ENCODE measurements at places on chromosomes 12 and 14. TPM values are rescaled to one million over a fixed set of nuclear protein-coding genes. Genes with fewer than 3 reads are reported as not detected.

Gene NR4A1
- 66.2 TPM for total RNA-seq

Gene SVOP
- not detected for total RNA-seq

Gene AP5M1
- total RNA-seq = 33.5 TPM

Gene CRIP2
- total RNA-seq = 146 TPM

Gene AJUBA
- 24.0 TPM for total RNA-seq

Gene DNAJC22
- total RNA-seq = 3.6 TPM

Gene CCDC184
- 0.44 TPM for total RNA-seq

Gene SNX6
- 64.2 TPM for total RNA-seq

Gene CD163
- total RNA-seq = 98.6 TPM

Gene UNG
- total RNA-seq = 28.7 TPM

Gene RHOF
- total RNA-seq = 12.0 TPM

Gene MLF2
- 130 TPM for total RNA-seq

Gene EPYC
- total RNA-seq = not detected

Gene MAP4K5
- 108 TPM for total RNA-seq

DNA sequence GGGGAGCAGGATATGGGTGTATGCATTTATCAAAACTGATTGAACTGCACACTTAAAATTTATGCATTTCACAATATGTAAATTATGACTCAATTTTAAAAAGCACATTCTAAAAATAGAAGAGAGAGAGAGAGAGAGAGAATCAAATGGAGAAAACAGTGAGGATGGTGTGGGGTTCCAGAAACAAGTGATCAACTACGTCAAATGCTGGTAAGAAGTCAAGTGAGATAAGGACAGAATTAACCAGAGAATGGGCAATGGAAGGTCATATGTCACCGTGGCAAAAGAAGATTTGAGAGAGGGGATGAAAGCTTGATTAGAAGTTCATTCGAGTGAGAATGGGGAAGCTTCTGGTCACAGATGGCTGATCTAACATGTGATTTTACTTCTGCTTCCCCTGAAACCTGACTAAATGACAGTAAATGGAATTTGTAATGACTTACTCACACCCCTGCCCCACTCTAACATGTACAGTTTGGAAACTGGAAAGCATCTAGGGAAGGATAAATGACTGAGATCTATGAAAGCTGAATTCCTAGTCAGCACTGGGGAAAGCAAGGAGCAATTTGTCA, 276.5 kb upstream of the AMIGO2 start:
- DNase-seq = no peak

DNA sequence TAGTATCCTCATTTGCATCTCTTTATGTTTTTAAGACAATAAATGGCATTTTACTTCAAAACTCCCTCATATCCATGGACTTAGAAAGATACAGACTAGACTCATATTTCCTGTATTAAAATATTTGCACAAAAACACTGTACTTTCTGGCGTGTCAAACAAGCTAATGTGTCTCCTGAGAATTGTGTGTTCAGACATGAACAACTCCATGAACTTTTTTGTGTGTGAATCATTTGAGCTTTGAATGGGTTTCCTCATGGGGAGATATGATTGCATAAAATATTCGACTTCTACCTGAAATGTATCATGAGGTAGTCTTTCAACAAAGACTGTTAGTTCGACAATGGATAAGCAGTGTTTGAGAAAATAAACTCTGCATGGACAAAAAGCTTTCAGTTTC, 58.8 kb downstream of the TMEM30B start:
- DNase-seq = no peak

DNA sequence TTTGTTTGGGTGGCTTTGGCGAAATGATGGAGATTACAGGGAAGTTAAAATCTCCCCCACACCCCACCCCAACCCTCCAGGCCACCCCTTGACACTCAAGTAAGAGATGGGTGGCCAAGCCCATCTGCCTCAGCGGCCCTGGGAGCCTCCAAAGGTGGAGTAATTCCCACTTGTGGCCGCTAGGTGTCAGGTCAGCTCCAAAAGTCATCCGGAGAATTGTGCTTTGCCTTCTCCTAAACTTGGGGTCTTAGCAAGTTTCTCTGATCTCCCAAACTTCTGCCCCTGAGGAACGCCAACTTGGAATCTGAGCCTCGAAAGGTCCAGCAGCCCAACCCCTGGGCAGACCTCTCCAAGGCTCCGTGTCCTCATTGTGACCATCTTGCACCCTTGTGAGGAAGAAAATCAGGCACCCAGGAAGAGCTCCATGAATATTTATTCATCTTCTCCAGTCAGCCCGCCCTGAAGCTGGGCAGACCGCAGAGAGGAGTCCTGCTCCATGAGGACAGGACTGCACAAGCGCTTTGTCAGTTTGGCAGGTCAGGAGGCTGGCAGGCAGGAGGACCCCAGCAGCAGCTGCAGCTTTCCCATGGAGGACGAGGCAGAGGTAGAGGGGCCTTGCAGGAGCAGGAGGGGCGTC, 46.7 kb downstream of the LRRC74A start:
- peak; percentile 40 for DNase-seq

DNA sequence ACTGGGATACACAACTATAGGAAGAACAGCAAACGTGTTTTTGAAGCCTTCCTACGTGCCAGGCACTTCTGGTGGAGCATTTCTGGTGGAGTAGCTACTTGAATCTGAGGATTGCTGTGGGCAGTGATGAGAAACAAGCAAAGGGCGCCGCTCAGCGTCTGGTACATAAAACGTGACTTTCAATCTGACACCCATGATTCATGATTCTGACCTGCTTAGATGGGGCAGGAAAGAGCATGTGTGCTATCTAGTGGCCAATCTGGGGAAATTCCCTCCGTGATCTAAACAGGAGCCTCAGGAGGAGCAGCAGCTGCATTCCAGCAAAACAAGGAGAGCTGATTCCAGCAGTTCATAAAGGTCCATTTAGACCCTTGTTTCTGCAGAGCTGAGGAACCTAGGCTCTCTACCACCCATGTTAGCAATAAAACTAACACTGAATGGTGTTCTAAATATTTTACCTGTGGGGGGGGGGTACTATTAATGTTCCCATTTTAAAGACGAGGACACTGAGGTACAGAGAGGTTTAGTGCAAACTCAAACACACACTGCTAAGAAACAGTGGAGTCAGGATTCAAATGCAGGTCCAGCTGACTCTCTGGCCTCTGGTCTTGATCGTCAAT, 37.8 kb downstream of the PAH start:
- DNase-seq = no peak

DNA sequence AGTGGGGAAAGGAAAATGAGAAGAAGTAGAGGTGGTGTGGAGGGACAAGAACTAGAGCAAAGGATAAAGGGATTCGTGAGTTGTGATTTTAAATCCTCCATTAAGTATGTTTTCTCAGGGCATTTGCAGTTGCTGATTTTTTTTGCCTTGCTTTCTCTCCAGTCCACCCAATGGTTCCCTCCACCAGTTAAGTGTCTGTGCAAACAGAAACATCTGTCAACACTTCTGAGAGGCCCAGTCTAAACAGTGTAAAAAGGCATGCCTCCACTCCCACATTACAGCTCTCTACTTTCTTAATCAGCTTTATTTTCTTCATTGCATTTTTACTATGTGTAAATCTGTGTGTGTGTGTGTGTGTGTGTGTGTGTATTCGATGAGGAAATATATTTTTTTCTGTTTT, 141.2 kb downstream of the PPFIA2 start:
- no peak for DNase-seq

GRCh38 chr12:43669373-43669772, 89.2 kb downstream of the PUS7L start:
- no peak for DNase-seq

DNA sequence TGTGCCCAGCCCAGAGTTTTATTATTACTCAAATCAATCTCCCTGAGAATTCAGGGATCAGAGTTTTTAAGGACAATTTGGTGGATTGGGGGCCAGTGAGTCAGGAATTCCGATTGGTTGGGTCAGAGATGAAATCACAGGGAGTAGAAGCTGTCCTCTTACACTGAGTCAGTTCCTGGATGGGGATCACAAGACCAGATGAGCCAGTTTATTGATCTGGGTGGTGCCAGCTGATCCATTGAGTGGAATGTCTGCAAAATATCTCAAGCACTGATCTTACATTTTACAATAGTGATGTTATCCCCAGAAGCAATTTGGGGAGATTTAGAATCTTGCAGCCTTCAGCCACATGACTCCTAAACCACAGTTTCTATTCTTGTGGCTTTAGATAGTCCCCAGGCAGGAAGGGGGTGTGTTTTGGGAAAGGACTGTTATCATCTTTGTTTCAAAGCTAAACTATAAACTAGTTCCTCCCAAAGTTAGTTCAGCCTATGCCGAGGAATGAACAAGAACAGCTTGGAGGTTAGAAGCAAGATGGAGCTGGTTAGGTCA, 89.1 kb upstream of the CNOT2 start:
- no peak for DNase-seq

- no peak for DNase-seq
Observed at GRCh38 chr12:447141-447540, 12.6 kb upstream of the B4GALNT3 start.

DNA sequence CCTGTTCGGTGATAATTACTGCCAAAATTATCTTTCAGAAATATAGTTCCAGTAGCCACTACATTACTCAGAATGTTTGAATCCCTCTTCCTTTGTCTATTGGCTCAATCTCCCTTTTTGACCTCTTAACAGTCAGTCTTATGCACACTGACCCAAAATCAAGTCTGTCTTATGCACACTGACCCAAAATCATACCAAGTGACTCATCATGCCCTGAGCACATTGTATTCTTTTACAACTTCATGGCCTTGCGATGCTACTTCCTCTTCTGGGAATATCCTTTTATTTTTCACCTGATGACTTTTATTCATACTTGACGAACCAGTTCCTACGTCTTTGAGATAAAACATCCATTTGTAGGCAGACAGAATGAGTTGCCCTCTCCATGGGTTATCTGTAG, 182.3 kb downstream of the NPAS3 start:
- no peak for DNase-seq

DNA sequence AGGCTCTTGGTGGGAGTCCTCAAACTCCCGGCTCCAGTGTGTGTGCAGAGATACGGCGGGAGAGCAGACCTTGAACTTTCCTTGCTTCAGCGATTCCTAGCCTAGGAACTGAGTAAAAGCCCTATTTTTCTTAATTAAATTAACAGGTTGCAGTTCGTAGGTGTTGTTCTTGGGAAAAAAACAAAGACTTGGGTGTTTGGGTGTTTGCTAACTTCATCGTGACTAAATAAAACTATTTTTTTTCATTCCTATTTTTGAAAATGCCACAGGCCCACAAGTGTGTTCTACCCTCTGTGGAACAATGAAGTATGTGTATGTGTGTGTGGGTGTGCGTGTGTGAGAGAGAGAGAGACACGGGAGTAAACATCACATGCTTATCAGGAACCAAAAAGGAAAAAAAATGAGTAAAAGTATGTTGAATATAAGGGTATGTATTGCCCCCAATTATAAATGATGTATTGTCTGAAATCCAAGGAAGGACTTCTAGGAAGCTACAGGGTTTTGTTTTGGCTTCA, 651 bp downstream of the TMEM117 start:
- no peak for DNase-seq

DNA sequence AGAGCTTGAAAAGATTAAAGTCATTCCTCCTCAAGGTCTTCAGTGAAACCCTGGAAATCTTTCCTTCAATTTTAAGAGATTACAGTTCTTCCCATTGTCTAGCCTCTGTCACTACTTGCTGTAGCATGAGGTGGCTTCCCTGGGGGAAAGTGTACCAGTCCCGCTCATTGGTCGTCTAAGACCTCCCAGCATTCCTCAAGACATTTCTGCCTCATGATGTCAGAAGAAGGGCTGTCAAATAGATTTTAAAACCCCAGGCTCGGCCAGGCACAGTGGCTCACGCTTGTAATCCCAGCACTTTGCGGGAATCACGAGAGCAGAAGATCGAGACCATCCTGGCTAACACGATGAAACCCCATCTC, 46.7 kb downstream of the SMUG1 start:
- no peak for DNase-seq

GRCh38 chr12:120265473-120266179, at the start of gene PXN:
Gene PXN (minus strand): TSS chr12:120265730. CDS start chr12:120265629, 101 bp downstream.
- peak; percentile 86 for DNase-seq

- no peak for DNase-seq
Observed at GRCh38 chr12:63764481-63764880, 15.2 kb upstream of the RXYLT1 start.

GRCh38 chr14:95157048-95157326, 342 bp downstream of the DICER1 start:
- DNase-seq = no peak

GRCh38 chr14:92719421-92719820, 29.0 kb downstream of the LGMN start:
- DNase-seq = no peak

GRCh38 chr14:29576927-29577326, 350.7 kb downstream of the PRKD1 start:
- DNase-seq = no peak

GRCh38 chr14:104202259-104203070, 64.1 kb downstream of the KIF26A start:
- no peak for DNase-seq

DNA sequence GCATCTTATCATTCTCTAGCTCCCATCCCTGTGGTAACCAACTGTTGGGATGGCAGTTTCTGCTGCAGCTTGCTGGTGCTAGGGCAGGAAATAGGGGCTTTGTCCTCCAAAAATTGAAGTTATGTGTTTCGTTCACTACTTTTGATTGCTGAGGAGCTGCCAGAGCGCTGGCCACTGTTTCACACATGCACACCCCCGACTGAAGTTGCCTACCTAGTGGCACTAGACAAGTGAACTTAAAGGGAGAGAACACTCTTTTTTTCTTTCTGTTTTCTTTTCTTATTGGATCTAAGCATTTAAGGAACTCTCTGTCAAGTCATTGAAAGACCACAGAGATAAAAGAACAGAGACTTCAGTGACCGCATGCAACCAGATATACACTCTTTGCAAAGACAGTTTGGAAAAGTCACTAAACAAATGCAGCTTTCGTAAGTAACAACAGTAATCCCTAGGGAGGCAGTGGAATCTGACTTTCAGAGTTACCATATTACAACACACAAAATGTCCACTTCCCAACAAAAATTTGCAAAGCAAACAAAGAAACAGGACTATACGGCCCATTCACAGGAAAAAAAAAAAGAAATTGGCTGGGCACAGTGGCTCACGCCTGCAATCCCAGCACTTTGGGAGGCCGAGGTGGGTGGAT, 12.0 kb downstream of the TFCP2 start:
- no peak for DNase-seq

DNA sequence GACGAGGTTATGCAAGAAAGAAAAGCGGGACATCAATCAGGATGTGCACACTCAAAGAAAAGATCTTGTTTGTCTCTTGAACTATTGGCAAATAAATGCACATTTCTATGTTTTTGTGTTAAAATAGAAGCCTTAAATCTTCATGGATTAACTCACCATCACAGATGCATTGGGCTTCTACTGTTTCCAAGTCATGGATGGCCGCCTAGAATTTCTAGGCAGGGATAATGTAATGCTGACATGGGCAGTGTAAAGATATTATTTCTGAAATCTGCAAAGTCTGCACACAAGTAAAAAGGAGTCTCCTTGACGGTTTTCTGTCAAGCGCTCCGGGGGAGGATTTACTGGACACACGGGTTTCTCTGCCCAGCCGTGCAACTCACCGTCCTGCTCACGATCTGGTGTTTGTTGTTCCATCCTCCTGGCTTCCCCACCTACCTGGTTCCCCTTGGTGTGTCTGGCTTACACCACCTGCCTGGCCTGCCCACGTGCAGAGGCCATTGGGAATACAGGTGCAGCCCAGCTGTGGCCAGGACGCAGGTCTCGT, 103.3 kb upstream of the FZD10 start:
- no peak for DNase-seq

Data from breast epithelium (tissue), 4 donors.